ENCODE measurements at places on chromosomes 5 and 9. TPM values are rescaled to one million over a fixed set of nuclear protein-coding genes. Genes with fewer than 3 reads are reported as not detected.

The LHFPL2 gene
- 3.7 TPM for total RNA-seq

The ADRA1B gene
- total RNA-seq = not detected

DNA sequence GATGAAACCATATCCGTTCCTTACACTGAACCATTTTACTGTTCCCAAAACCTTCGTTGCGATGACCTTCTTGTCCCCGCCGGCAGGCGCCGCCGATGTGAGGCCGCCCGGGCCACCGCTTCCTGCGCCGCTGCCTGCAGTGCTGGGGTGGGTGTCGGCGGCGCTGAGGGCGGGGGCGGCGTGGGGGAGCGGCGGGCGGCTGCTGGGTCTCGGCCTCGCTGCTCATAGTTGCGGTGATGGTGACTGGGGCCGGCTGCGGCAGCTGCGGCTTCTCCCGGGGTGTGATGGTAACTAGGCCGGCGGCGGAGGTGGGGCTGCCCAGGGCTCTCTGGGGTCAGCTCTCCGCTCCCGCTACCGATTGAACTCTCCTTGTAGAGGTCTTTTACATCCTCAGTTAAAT, 14.1 kb upstream of the OR2S2 start:
- ATAC-seq = no peak

DNA sequence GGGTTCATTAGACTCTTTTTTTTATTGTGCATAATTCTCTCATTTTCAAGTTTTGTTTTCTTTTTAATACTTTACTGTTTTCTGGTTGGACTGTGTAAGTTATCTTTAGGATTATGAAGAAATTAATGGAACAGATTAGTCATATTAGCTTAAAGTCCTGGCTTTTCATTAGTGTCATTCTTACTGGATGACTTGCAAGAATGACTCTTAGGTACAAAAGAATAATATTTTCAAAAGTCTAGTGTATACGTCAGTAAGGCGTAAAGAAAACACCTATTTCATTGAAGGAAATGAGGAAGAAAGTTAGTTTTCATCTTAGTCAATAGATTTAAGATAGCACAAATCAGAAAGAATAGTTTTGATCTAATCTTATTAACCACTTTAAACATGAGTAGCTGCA, 20.4 kb downstream of the UHRF2 start:
- ATAC-seq = peak; percentile 62

DNA sequence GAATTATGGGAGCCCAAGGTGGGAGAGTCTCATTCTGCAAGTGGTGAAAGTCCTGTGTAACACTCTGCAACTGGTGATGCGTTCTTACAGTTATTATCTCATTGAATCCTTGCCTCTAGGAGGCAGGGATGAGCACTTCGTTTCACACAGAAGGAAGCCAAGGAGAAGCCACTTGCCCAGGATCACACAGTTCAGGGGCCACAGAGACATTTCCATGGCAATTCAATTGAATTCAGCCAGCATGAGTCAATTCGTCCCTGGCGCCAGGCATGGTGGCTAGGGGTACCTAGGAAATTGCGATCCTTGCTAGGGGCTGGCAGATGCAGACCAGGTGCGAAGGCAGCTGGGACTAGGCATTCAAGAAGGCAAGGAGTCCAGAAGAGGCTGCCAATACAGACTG, 26.2 kb downstream of the LHX2 start:
- ATAC-seq = no peak
